ENCODE measurements at places on chromosomes 2 and 18. TPM values are rescaled to one million over a fixed set of nuclear protein-coding genes. Genes with fewer than 3 reads are reported as not detected.

DNA sequence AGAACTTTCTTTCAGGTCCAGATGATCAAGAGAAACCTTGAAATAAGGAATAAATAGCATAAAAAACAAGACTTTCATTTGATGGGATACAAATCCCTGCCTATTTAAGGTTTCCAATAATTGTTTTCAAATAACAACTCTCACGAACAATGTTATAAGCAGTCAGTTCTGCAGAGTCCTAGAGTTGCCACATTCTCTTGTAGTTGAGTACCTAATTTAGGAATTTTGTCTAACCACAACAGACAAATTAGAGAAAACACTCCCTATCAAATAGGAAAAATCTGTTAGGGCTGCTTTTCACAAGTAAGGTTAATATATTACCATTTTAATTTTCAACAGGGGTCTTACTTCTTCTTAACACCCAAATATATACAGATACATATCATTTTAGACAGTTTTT is 130.1 kb upstream of the CDH20 start:
- no peaks in the 10 kb centered on the region for H3K4me1 ChIP-seq
- H3K4me3 ChIP-seq: no peak overlapping the region
- no peak overlapping the region for H3K27ac ChIP-seq

GRCh38 chr2:29753671-29754444 is 167.5 kb downstream of the ALK start:
- H3K36me3 ChIP-seq: no peaks in the 10 kb centered on the region
- H3K27ac ChIP-seq: no peak overlapping the region
- H3K27me3 ChIP-seq: no peaks in the 10 kb centered on the region
- H3K4me3 ChIP-seq: no peak overlapping the region

DNA sequence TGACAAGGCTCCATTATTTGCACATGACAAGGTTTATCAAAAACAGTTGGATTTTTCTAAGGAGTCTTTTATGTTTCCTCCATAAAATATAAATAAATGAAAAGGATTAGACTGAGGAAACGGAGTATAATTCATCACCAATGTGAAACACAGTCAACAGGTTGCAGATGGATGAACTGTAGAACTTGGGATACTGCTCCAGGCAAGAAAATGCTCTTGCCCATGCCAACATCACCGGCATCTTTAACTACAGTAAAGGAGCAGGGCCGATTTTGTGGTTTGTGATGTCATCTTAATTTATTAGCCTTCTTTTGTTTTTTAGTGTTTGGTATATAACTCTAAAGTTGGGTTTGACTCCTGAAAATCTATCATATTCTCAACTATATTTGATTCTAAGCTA is 577.3 kb downstream of the EPHA4 start:
- H3K27ac ChIP-seq: no peak overlapping the region
- H3K36me3 ChIP-seq: no peaks in the 10 kb centered on the region
- H3K4me3 ChIP-seq: no peak overlapping the region
- DNase-seq: no peak
- H3K27me3 ChIP-seq: no peaks in the 10 kb centered on the region

- no peaks in the 10 kb centered on the region for H3K4me1 ChIP-seq
- no peaks in the 10 kb centered on the region for H3K27me3 ChIP-seq
- peak; percentile 31 for DNase-seq
- H3K36me3 ChIP-seq: no peaks in the 10 kb centered on the region
Observed at GRCh38 chr2:185507719-185508118, 230.9 kb upstream of the FSIP2 start.

DNA sequence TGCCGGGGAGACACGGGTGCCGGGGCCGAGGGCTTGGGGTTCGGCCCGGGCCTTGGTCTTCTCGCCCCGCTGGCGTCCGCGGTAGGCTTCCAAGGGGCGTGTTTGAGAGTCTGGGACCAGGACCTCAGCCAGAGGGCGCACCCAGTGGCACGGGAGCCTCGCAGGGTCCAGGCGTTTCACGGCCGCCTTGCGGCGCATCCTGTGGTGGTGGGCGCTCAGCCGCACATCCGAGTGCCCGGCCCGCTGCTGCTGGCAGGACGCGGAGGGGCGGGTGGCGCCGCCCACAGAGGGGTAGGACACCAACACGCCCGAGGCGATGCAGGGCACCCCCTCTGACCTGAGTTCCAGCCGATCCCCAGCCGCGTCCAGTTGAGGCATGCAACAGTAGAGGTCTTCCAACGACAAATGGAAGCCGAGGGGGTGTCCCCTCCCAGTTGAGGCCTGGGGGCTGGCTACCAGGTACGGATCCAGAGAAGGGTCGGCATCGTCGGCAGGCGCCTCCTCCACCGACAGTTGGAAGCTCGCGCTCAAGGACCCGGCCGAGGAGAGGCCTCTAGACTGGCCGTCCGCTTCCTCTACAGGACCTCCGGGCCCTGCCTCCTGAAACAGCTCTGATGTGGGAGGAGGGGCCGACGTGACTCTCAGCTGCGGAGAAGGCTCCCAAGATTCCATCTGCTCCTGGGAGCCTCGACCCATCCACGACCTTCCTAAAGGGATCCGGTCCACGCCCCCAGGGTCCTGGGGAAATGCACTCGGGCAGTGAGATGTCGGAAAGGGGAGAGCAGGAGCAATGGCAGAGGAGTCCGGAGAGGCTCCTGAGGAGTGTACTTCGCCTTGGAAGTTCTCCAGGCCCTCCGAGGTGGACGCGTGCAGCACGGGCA is 6.3 kb downstream of the C2orf81 start:
- H3K27ac ChIP-seq: no peak overlapping the region
- H3K27me3 ChIP-seq: peaks cover 27% of the 10 kb centered on the region
- DNase-seq: no peak
- peaks cover 3% of the 10 kb centered on the region for H3K4me1 ChIP-seq
- H3K4me3 ChIP-seq: no peak overlapping the region
- no peaks in the 10 kb centered on the region for H3K36me3 ChIP-seq

- DNase-seq: no peak
- H3K27me3 ChIP-seq: no peaks in the 10 kb centered on the region
- no peak overlapping the region for H3K27ac ChIP-seq
- H3K4me1 ChIP-seq: no peaks in the 10 kb centered on the region
- no peak overlapping the region for H3K4me3 ChIP-seq
- H3K36me3 ChIP-seq: no peaks in the 10 kb centered on the region
Observed at GRCh38 chr18:75344161-75344560, 83.3 kb downstream of the SMIM21 start.

DNA sequence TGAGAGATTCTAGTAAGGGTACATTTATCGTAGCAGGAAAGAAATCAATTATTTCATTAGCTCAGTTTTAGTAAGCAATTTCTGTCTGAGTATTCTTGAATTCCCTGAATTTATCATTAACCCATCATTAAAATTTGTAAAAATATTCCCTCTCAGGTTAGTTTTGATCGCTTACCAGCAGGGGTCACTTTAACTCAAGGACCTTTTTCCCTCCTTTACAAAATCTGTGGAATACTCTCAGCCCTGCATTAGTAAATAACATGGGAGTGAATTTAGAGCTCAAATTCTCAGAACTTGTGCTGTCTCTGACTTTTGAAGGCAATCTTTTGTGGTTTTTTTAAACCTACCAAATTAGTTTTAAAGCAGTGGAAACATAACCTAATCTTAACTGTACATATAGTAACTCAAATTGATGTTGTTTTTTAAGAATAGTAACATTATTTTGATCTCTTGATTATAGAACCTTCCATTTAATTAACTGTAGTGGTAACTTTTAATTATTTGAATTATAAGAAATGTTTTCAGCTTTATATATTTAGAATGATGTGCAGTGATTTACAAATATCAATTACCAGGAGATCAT is 97.2 kb downstream of the AGPS start:
- no peaks in the 10 kb centered on the region for H3K27me3 ChIP-seq
- DNase-seq: peak; percentile 12
- H3K36me3 ChIP-seq: peaks cover 19% of the 10 kb centered on the region
- H3K4me1 ChIP-seq: no peaks in the 10 kb centered on the region
- no peak overlapping the region for H3K4me3 ChIP-seq
- H3K27ac ChIP-seq: no peak overlapping the region

GRCh38 chr2:60504049-60504448 is 49.4 kb downstream of the BCL11A start:
- H3K36me3 ChIP-seq: no peaks in the 10 kb centered on the region
- no peak for DNase-seq
- H3K27me3 ChIP-seq: no peaks in the 10 kb centered on the region
- H3K4me3 ChIP-seq: no peak overlapping the region
- no peaks in the 10 kb centered on the region for H3K4me1 ChIP-seq

DNA sequence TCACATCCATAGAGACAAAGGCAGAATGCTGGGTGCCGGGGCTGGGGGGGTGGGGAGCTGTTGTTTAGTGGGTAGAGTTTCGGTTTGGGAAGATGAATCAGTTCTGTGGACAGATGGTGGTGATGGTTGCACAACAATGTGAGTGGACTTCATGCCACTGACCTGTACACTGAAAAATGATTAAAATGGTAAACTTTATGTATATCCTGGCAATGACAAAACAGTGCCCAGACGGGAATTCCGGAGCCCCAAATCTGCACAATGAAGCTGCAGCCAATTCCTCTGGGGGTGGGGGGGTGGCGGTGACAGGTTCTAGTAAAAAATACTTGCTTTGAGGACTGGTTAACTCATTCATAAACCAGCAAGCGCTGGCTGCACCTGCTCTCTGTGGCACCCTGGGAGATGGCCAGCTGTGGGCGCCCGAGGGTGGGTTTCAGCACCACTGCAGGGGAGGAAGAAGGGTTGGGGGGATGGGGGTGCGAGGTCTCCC is 81.8 kb upstream of the HPCAL1 start:
- peak overlapping the region; percentile 65 for H3K27ac ChIP-seq
- no peaks in the 10 kb centered on the region for H3K36me3 ChIP-seq
- DNase-seq: peak; percentile 77
- no peak overlapping the region for H3K4me3 ChIP-seq
- H3K27me3 ChIP-seq: no peaks in the 10 kb centered on the region
- peaks cover 26% of the 10 kb centered on the region for H3K4me1 ChIP-seq

GRCh38 chr2:236607471-236608187 is 38.0 kb downstream of the ACKR3 start:
- DNase-seq: peak; percentile 77
- peaks cover 41% of the 10 kb centered on the region for H3K4me1 ChIP-seq

GRCh38 chr2:210895132-210895531 is 338.7 kb downstream of the CPS1 start:
- DNase-seq: no peak
- H3K27ac ChIP-seq: no peak overlapping the region

DNA sequence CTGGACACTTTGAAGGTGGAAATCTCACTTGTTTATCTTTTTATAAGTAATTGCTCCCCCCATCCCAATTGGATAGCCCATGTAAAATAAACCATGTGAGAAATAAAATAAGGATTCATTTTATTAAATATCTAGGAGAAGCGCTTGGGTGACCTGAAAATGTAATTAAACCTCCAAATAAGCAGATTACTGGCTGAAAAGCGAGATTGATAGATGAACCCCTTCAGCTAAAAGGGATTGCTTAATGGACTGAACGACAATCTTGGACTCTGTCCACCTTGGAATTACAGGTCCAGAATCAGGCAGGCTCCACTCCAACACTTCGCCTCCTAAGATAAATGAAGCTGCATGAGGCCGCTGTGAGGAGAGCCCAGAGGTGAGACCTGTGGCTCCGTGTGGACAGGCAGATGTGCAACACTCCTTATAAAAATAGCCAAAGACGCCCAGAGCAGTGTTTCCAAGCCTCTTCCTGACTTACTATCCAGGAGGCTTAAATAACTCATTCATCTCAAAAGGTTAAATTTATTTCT is 441.5 kb downstream of the MTX2 start:
- no peak for DNase-seq
- no peaks in the 10 kb centered on the region for H3K4me1 ChIP-seq
- no peak overlapping the region for H3K4me3 ChIP-seq
- H3K36me3 ChIP-seq: no peaks in the 10 kb centered on the region

- no peaks in the 10 kb centered on the region for H3K4me1 ChIP-seq
- H3K27me3 ChIP-seq: no peaks in the 10 kb centered on the region
- H3K27ac ChIP-seq: no peak overlapping the region
- no peak for DNase-seq
- H3K36me3 ChIP-seq: peaks cover 23% of the 10 kb centered on the region
Observed at GRCh38 chr2:84966731-84967130, 4.2 kb upstream of the KCMF1 start.

- no peak overlapping the region for H3K27ac ChIP-seq
- H3K27me3 ChIP-seq: no peaks in the 10 kb centered on the region
- DNase-seq: no peak
- H3K36me3 ChIP-seq: no peaks in the 10 kb centered on the region
Observed at GRCh38 chr2:38499548-38500282, 103.0 kb downstream of the HNRNPLL start.

GRCh38 chr2:58429014-58429875 is 188.1 kb upstream of the FANCL start:
- no peaks in the 10 kb centered on the region for H3K27me3 ChIP-seq
- H3K27ac ChIP-seq: no peak overlapping the region
- no peak for DNase-seq
- H3K4me3 ChIP-seq: no peak overlapping the region
- H3K4me1 ChIP-seq: no peaks in the 10 kb centered on the region
- no peaks in the 10 kb centered on the region for H3K36me3 ChIP-seq

DNA sequence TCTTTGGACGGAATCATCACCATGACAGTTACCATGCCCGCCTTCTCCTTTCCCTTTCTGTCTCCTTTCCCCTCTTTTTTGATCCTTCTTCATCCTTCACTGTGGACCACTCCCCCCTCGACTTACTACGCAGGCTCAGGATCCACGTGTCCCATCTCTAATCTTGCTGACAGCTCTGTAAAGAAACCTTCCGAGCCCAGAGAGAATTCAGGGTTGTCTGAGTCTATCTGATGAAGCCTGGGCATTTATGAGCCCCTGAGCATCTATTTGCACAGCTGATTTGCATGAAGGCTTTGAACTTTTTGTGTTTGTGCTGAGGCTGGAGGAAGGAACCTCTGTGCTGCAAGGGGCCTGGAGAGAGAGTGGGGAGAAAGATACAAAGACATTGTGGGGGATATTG is 50.7 kb downstream of the CIB4 start:
- no peaks in the 10 kb centered on the region for H3K36me3 ChIP-seq
- no peaks in the 10 kb centered on the region for H3K4me1 ChIP-seq
- DNase-seq: no peak

- no peaks in the 10 kb centered on the region for H3K27me3 ChIP-seq
- no peak overlapping the region for H3K27ac ChIP-seq
- DNase-seq: no peak
- H3K4me3 ChIP-seq: no peak overlapping the region
Observed at GRCh38 chr2:171319164-171319810, 114.5 kb downstream of the METTL8 start.

Gene CPLX4
- not detected for total RNA-seq

Gene MARCO
- total RNA-seq: not detected

Gene OST4
- total RNA-seq: 349 TPM

Gene TTC39C
- 12.6 TPM for total RNA-seq

Gene NAPG
- 25.5 TPM for total RNA-seq

Gene COL4A4
- not detected for total RNA-seq

Gene COL6A3
- 0.04 TPM for total RNA-seq

Gene DRC1
- total RNA-seq: 0.30 TPM

Measured in SJCRH30 (cell line).